Inflammatory macrophage treated with lipopolysaccharide for 1 hour (primary cell): ENCODE measurements at places on chromosomes 7 and 10.

GRCh38 chr10:33326933-33327332, 7.5 kb downstream of the NRP1 start:
- peak; percentile 54 for DNase-seq

- DNase-seq, result peak; percentile 29
Observed at GRCh38 chr10:33653584-33654367, 319.3 kb upstream of the NRP1 start.

- DNase-seq, result no peak
Observed at GRCh38 chr10:88512599-88512998, 70.5 kb downstream of the RNLS start.

GRCh38 chr7:130875901-130876300, 141.9 kb upstream of the KLF14 start:
- DNase-seq, result no peak

DNA sequence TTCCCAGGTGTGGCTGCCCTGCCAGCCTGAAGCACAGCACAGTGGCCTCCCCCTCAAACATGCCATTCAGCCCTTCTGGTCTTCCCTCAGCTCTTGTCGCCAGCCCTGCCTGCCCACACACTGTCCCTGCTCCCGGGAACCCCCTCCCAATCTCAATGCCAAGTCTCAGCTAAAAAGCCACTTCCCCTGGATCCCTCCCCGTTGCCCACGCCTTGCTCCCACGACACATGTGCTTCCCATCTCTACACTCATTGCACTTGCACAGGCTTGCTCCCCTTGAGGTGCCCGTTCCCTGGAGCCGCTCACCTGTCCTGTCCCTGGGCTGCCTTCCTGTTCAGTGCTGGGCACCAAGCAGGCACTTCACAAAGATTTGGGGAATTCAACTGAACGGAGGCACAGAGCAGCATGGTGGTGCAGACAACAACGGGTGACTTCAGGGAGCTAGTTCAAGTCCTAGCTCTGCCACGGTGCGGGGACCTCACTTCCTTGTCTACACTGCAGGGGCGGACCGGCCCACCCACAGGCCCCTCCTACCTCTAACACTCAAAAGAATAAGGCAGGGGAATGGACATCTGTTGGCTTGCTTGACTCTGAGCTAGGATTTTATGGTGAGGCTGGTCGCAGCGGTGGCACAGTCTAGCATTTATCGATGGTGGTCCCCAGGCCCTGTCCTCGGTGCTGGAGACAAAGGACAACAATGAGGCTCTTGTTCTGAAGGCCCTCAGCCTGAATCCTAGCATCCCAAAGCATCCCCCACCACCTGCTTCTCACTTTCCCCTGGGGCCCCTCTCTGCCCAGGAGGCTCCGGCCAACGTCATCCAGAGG, 18.4 kb downstream of the RGS10 start:
- peak; percentile 25 for DNase-seq

DNA sequence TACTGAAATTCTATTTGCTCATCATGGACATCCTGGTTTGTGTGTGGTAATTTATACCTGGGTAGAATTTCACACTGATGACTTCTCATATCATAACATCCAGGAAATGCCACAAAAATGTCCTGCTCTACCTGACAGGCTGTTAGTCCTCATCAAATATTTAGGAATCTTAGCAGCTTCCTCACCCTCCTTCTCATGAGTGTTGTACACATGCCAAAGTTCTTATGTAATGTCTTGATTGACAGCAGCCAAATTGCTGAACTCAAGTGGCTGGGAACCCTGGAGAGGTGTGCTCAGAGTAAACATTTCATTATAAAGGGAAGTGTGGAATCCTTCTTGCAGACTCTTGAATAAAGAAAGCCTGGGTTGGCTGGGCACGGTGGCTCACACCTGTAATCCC, 8.9 kb downstream of the EEPD1 start:
- DNase-seq, result no peak

GRCh38 chr7:155357573-155358041, 59.9 kb downstream of the INSIG1 start:
- peak; percentile 84 for DNase-seq

DNA sequence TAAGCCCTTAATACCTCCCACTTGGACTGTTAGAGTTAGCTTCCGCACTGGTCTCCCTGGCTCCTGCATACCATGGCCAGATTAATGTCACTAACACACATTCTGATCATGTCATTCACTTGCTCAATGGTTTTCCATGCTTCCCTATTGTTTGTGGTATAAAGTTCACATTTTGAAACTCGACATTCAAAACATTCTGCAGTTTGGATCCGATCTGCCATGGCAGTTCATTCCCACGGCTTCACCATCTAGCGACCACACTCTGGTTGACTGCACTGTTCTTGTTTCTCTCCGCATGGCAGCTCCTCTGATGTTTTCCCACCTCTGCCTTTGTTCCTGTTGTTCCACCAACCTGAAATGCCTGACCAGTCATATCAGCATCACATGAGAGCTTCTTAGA, 87.4 kb upstream of the WAC start:
- no peak for DNase-seq

GRCh38 chr7:83837683-83838082, 188.7 kb upstream of the SEMA3E start:
- DNase-seq, result no peak
